ENCODE measurements at places on chromosomes 12 and 14. TPM values are rescaled to one million over a fixed set of nuclear protein-coding genes. Genes with fewer than 3 reads are reported as not detected.

Gene AGAP2
- 11.5 TPM for total RNA-seq

Gene NIN
- 25.2 TPM for total RNA-seq

Gene P2RX4
- 4.3 TPM for total RNA-seq

Gene RNASE3
- not detected for total RNA-seq

GRCh38 chr12:75779891-75780496 is 251.6 kb downstream of the PHLDA1 start:
- no peak for DNase-seq

DNA sequence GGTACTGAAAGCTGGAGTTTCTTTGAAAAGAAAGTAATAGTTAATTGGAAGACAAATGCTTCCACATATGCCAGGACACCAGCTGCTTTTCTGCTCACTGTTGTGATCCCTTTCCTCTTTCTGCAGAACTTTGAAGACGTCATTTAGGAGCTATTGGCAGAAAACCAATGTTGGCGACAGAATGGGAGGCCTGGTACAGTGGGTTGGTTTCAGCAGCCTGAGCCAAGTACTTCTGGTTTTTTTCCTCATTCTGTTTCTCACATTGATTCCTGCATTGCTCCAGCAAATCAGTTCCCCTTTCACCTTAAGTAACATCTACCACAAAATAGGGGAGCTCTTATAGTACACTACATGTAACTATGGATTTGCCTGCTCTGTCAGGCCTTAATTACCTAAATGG is 96.9 kb downstream of the FIGNL2 start:
- peak; percentile 11 for DNase-seq

DNA sequence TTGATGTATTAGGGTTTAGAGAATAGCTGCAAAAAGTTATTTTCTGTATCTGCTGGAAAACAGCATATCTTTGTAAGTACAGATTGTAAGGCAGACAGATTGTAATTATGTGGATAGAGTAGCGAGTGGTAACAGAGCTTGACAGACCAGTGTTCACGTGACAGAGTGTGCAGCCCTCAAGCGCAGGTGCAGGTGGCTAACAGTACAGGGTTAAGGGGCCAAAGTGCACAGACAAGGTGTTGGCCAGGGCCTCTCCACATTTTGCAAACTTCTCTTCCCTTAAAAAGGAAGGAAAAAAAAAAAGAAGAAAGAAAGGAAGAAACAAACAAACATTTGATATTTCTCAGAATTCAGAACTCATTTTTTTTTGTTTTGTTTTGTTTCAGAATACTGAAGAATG is 25.2 kb upstream of the KLHL42 start:
- no peak for DNase-seq

DNA sequence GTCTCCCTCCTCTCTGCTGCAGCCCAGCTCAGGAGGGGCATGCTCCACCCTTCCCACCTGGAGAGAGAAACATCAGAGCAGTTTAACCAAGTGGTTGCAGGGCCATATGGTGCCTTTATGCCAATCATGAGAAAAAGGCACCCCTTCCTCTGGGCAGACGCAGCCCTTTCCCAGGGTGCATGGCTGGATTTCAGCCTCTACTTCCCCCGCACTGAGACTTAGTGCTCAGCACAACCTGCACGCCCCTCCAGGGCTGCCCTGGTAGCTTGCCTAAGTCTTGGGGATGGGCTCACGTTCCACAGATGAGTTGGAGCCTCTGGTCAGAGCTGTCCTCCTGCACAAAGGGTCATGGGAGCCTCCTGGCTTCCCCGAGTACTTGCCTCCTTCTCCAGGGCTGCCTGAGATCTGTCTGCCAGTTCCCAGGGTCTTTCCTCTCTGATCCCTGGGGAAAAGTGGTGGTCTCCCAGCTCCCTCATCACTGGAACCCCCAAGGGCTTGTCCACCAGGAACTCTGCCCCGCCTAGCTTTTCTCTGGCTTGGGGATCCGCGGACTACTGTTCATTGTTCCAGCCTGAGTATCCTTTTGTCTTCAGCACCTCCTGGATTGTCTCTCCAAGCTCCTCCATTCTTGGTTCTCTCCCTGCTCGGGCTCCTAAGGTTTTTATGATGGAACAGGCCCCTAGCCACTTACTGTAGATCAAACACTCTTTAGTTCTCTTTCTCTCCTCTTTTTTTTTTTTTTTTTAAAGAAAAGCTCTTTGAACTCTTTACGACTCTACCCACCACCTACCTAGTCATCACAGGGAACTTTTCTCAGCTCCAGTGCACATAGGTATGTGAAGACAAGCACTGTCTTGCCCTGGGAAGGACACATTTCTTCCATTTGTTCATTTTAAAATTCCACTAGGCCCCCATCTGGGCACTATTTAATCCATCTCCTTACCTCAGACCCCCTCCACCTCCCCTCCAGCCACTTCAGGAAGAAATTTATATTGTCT is 6.1 kb upstream of the KRT74 start:
- DNase-seq, result no peak

- DNase-seq, result no peak
Measured at GRCh38 chr14:24289649-24290280, 9.8 kb downstream of the DHRS1 start.

- peak; percentile 74 for DNase-seq
Measured at GRCh38 chr12:109999983-110000505, 814 bp downstream of the ANKRD13A start.

DNA sequence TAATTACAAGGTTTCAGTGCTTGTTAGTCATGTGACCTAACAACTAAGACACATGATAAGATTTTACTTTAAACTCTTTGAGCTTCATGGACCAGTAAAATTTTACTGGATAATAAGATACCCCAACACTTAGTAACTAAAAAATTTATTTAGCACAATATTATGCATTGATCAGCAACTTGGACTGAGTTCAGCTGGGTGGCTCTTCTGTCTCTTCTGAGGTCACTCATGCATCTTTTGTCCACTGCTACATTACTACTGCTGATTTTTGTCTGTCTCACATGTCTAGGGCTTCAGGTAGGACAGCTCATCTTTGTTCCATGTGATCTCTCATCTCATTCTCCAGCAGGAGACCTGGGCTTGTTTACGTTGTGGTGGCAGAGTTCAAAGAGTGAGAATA is 370.2 kb upstream of the TMTC1 start:
- DNase-seq, result no peak
